ENCODE measurements at places on chromosomes 1 and 21. TPM values are rescaled to one million over a fixed set of nuclear protein-coding genes. Genes with fewer than 3 reads are reported as not detected.
A peak's percentile ranks its signal among the peaks of the same experiment; 100 is the strongest.

GRCh38 chr1:211610779-211611556 is 32.0 kb upstream of the SLC30A1 start:
- H3K27ac ChIP-seq: no peak overlapping the region
- no peak for DNase-seq
- H3K4me3 ChIP-seq: no peak overlapping the region
- H3K4me1 ChIP-seq: peaks cover 5% of the 10 kb centered on the region
- H3K27me3 ChIP-seq: peaks cover 2% of the 10 kb centered on the region

GRCh38 chr1:17339521-17339920 is 31.5 kb downstream of the PADI4 start:
- no peak overlapping the region for H3K4me3 ChIP-seq
- no peak for DNase-seq
- no peaks in the 10 kb centered on the region for H3K4me1 ChIP-seq
- no peaks in the 10 kb centered on the region for H3K36me3 ChIP-seq
- peaks cover 9% of the 10 kb centered on the region for H3K27me3 ChIP-seq
- H3K27ac ChIP-seq: no peak overlapping the region

Gene DIP2A
- 32.0 TPM for total RNA-seq

Gene KCNA2
- total RNA-seq: 0.24 TPM

GRCh38 chr1:20168564-20169491 is 17.1 kb upstream of the UBXN10 start:
- H3K36me3 ChIP-seq: peaks cover 4% of the 10 kb centered on the region
- no peak for DNase-seq
- H3K27me3 ChIP-seq: peaks cover 2% of the 10 kb centered on the region
- H3K4me3 ChIP-seq: no peak overlapping the region
- H3K27ac ChIP-seq: no peak overlapping the region

DNA sequence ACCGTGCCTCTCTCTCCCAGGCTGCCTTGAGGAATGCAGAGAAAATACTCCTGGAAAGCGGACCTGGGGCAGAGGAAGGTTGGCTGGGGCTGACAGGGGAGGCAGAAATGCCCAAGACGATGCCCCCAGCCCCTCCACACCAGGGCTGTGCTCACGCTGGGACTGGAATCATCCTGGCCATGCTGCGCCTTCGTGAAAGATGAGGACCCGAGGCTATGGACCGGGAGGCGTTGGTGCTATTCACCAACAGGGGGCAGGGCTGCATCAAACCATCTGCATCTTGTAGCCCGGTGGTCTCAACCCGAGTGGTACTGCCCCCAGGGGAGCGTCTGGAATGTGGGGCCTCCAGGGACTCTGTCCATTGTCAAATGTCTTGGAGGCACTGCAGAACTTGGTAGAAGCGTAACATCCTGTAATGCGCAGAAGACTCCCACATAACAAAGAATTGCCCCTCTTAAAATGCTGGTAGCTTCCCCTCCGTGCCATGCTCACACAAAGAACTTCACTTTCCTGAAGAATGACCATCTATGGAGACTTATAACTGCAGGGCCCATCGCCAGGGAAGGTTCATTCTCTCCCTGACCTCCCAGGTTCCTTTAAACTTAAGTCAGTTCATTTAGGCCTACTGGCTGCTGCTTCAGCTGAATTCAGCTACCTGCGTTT is 251.2 kb downstream of the RRAGC start:
- no peaks in the 10 kb centered on the region for H3K4me1 ChIP-seq
- no peak overlapping the region for H3K4me3 ChIP-seq
- no peaks in the 10 kb centered on the region for H3K36me3 ChIP-seq

DNA sequence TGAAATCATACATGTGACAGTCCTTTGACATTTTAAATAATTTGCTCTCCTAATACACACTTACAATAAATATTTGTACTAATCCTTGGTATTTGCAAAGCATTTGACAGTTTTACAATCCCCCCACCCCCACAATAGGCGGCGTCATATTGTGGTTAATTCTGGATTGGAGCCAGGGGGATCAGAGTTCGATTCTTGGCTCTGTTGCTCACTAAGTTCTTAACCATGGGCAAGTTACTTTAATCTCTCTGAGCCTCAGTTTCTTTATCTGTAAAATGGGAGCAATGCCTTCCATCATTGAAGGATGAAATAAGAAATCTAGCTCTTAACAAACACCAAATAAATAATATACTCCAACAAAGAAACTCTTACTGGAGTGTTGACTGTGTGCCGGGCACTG is 23.8 kb downstream of the CACNA1S start:
- no peak overlapping the region for H3K27ac ChIP-seq
- H3K36me3 ChIP-seq: no peaks in the 10 kb centered on the region
- H3K27me3 ChIP-seq: peaks cover 5% of the 10 kb centered on the region
- no peak overlapping the region for H3K4me3 ChIP-seq
- DNase-seq: no peak
- H3K4me1 ChIP-seq: no peaks in the 10 kb centered on the region

GRCh38 chr1:19352839-19353238 is 40.7 kb downstream of the SLC66A1 start:
- no peaks in the 10 kb centered on the region for H3K4me1 ChIP-seq
- H3K4me3 ChIP-seq: no peak overlapping the region
- no peak overlapping the region for H3K27ac ChIP-seq
- no peaks in the 10 kb centered on the region for H3K27me3 ChIP-seq

GRCh38 chr1:939511-940106 is 15.9 kb downstream of the SAMD11 start:
- DNase-seq: no peak
- peaks cover 5% of the 10 kb centered on the region for H3K36me3 ChIP-seq
- H3K27ac ChIP-seq: no peak overlapping the region
- H3K27me3 ChIP-seq: peaks cover 30% of the 10 kb centered on the region
- peaks cover 16% of the 10 kb centered on the region for H3K4me1 ChIP-seq

GRCh38 chr1:156499194-156499841 is 1.3 kb downstream of the MEF2D start:
- H3K36me3 ChIP-seq: no peaks in the 10 kb centered on the region
- no peaks in the 10 kb centered on the region for H3K27me3 ChIP-seq
- no peak for DNase-seq
- H3K4me1 ChIP-seq: peaks cover 74% of the 10 kb centered on the region

Gene LMOD1
- not detected for total RNA-seq

GRCh38 chr1:3905266-3905952 is 5.3 kb upstream of the C1orf174 start:
- no peaks in the 10 kb centered on the region for H3K36me3 ChIP-seq
- no peak overlapping the region for H3K4me3 ChIP-seq
- DNase-seq: no peak
- no peak overlapping the region for H3K27ac ChIP-seq

Gene PODN
- total RNA-seq: not detected

Gene RIIAD1
- total RNA-seq: not detected

DNA sequence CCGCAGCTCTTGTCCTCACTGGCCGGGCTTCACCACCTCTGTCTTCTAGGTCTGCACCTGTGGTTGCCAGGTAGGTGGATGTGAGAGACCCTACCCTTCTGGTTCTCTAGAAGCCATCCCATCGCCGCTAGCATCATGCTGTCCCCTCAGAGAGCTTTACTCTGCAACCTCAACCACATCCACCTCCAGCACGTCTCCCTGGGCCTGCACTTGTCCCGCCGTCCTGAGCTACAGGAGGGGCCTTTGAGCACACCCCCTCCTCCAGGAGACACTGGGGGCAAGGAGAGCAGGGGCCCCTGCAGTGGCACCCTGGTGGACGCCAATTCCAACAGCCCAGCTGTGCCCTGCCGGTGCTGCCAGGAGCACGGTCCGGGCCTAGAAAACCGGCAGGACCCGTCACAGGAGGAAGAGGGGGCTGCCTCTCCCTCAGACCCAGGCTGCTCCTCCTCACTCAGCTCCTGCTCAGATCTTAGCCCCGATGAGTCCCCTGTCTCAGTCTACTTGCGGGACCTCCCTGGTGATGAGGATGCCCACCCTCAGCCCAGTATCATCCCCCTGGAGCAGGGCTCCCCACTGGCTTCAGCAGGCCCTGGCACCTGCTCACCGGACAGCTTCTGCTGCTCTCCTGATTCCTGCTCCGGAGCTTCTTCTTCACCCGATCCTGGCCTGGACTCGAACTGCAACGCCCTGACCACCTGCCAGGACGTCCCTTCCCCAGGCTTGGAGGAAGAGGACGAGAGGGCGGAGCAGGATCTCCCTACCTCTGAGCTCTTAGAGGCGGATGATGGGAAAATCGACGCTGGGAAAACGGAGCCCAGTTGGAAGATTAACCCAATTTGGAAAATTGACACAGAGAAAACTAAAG is 1.2 kb downstream of the RUSC1 start:
- H3K4me1 ChIP-seq: peaks cover 31% of the 10 kb centered on the region
- no peak overlapping the region for H3K27ac ChIP-seq
- H3K27me3 ChIP-seq: no peaks in the 10 kb centered on the region

Gene FOXJ3
- total RNA-seq: 40.8 TPM

DNA sequence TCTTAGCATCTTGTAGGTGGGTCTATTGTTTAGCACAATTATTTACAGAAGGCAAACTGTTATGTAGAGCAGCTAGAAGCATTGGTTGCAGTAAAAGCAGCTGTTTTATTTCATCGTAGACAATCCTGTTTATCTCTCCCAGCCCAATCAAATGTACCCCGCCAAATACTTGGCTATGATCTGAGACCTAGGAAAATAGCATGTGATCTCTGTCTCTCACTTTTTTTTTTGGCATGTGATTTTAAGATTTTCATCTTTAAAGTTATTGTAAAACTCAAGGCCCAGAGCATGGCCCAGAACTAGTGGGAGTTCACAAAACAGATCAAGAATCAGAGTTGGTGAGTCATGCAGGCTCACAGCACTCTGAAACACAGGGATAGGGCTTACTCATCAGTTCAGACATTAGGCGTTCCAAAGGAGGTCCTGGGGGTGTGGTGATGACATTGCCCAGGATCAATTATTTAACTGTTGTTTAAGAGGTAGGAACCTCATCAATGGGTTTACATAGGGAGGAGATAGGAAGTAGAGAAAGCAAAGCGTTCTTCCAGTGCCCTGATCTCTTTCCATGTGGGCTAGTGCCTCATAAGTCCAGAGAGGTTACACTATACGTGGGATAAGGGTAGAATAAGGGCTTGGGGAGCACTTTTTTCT is 40.2 kb downstream of the TBX19 start:
- no peak overlapping the region for H3K27ac ChIP-seq
- peak; percentile 42 for DNase-seq
- peaks cover 10% of the 10 kb centered on the region for H3K4me1 ChIP-seq
- no peaks in the 10 kb centered on the region for H3K27me3 ChIP-seq
- H3K36me3 ChIP-seq: peaks cover 9% of the 10 kb centered on the region

DNA sequence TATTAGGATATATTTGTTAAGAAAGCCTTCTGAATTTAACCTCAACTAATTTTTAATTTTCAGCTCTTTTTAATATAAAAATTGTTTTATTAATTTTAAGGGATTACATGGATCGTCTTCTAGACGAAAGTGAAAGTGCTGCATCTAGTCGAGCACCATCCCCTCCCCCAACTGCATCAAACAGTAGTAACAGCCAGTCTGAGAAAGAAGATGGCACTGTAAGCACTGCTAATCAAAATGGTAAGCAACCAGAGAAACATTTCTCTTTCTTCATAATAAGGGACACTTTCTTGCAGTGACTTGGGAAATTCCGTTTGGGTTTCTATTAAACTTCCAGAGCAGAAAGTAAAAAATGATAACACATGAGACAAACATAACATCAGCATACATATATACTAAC is 56.9 kb downstream of the MIER1 start:
- H3K4me3 ChIP-seq: peak overlapping the region; percentile 53
- no peaks in the 10 kb centered on the region for H3K27me3 ChIP-seq
- peaks cover 29% of the 10 kb centered on the region for H3K36me3 ChIP-seq
- H3K4me1 ChIP-seq: peaks cover 42% of the 10 kb centered on the region
